Ovary (tissue), 10 donors: ENCODE measurements at places on chromosomes 7 and 10. TPM values are rescaled to one million over a fixed set of nuclear protein-coding genes. Genes with fewer than 3 reads are reported as not detected.

DNA sequence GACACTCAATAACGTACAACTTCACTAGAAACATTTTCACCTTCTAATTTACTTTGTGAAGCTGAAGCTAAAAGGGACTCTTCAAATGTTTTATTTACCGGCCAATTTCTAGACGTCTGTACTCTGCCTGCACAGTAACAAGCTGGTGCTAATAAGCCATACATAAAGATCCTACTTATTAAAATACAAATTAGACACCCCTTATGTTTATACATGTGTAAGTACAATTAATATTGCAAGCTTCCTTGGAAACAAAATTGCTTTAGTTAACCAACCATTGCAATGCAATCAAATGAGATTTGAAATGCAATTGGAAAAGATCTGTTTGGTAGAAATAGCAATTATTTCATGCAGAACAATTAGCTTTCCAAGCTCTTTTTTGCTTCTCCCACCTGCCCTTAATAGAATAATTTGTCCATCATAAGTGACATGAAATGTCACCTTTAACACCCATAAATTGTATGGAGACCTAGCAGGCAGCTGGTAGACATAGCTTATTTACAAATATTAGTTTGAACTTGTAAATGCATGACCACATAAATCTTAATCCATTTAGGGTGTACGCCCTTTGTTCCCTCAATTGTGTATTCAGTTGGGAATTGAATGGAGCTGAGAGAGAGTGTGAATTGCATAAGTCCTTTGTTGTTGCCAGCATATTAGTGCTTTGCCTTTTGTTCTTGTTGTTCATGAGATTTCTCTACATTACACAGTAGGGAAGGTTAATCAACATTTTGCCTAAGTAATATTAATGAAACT lies 277.1 kb downstream of the CACNA2D1 start:
- no peak for DNase-seq

DNA sequence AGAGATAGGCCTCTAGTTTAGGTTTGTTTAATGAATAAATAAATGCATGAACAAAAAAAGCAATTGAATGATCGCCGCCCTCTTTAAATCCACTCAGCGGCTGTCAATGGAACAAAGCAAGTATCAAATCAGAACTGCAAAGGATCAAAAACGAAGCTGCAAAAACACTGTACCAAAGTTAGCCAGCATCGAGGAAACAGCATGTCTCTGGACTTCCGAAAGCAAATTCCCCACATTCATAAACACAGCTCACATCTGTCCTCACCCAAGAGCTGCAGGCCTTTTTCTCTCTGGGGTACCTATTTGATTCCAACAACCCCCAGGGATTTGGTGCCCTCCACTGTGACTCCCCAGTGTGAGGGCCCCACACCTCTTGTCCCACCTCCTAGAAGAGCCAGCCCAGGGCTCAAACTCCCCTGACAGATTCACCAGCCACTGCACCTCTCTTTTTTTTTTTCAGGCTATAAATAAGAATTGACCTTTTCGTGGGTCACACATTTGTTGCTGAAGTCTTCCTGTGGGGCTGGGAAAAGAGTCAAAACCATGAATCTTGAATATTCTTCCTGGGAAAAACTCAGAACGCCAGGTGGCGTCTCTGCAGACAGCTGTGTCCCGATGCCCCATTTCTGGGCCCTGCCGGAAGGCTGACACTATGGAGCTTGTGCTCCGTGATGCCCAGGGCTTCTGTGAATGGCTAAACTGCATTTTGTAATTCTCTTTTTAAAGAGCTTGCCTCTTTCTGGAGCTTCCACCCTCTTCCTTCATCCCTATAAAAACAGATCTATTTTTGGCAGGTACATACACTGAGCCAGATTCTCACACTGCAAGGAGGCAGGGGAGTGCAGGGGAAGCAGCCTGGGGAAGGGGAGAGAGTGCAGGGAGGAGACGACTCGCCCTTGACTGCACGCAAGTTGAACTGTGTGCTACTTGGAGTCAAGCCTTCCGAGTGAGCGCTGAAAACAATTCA lies 51.7 kb downstream of the HSPA12A start:
- peak; percentile 67 for DNase-seq

DNA sequence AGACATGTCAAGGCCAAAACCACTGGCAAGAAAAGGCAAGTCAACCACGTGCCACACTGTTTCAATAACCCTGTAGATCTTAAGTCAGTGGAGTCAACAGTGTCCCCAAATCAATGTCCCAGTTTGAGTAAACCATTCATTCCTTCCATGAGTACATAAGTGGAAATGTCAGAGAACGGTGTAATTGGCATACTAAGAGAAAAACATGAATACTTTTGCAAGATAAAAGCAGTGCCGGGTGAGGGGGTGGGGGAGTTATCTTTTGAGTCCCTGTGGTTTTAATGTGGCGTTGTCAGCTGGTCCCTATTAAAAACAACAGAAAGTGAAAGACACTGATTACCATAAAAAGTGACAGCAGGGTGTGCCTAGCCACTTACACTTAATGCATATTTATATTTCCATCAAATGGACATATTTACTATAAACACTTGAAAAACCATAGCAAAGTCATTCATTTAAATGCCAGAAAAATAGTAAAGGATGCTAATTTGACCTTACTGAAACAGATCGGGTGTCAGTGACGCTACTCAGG lies 37.8 kb downstream of the RSU1 start:
- DNase-seq: no peak

DNA sequence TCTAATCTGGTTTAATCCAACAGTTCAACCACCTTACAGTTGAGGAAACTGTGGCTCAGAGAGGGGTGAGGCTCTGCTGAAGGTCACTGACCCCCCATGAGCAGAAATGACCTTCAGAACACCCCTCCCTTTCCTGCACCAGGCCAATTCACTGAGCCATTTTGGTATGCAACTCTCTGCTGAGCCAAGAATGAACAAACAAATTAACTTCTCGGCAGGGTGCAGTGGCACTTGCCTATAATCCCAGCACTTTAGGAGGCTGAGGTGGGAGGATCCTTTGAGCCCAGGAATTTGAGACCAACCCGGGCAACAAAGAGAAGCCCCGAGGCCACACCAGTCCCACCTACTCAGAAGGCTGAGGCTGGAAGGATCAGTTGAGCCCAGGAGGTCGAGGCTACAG lies 29.8 kb downstream of the PDGFA start:
- no peak for DNase-seq

SPDYE16 gene
- polyA plus RNA-seq: 0.15 TPM

- no peak for DNase-seq
Observed at GRCh38 chr10:84342584-84342983, 14.2 kb downstream of the CCSER2 start.

GRCh38 chr10:85597006-85597405 lies 769.6 kb downstream of the GRID1 start:
- no peak for DNase-seq

- no peak for DNase-seq
Observed at GRCh38 chr10:130560573-130560972, 424.4 kb downstream of the GLRX3 start.

DNA sequence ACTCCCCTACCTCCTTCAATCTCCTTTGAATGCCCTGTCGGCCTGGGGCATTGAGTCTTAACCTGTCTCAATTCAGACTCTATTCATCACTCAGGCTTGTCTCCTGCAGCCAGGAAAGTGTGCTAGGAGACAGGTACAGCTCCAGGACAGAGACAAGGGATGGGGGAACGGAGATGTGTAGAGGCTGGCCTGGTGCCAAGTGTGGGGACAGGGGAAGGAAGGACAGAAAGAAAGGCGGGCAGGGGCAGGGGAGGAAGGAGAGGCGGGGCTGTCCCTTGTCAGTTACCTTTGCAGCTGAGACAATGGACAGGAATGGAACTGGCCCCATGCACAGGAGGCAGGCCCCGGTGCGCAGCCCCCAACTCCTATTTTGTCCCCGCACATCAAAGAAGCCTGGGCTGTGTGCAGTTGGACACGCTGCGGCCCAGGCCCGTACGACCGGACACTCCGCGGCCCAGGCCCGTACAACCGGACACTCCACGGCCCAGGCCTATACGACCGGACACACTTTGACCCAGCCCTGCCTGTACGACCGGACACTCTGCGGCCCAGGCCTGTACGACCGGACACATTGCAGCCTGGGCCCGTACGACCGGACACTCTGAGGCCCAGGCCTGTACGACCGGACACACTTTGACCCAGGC lies 36.9 kb downstream of the CHST15 start:
- DNase-seq: no peak

DNA sequence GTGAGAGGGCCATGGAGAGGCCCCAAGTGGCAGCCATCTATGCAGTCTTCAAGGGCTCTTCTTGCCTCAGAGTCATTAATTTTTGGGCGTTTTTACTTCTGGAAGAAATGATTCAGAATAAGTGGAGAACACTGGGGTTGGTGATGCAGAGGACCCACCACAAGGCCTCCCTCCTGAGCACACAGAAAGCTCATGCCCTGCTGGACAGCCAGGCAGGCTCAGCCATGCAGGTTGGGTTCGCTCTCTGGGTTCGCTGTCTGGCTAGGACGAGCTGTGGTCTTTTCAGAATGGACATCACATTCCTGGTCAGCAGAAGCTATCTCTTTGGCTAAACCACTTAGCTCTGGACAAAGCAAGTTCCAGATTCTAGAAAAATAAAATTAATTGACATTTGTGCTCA lies 480.8 kb downstream of the RPS24 start:
- DNase-seq: no peak

DNA sequence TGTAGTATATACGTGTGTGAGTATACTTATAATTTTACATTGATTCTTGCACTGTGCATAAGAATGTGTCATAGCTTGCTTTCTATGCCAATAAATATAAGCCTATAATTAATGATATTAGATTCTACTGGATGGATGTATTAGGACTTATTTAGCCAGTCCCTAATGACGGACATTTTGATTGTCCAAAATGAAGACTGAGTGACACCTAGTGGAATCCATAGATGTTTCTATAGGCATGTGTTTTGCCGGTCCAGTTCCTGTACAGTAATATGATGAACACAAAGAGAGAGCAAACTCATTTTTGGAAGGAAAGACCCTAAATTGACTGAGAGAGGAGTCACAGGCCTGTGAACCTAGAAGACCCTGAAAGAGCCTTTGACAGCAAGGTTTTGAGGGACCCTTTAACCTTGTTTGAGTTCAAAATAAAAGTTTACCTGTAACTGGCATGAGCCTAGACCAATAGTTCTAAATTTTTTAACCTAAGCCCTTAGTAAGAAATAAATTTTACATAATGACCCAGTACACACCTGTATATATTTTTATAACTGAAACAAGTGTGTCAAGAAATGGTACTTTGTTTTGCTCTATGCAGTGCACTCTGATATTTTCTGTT lies 42.4 kb upstream of the AGBL3 start:
- DNase-seq: no peak

AQP1 gene
- 151 TPM for polyA plus RNA-seq

- DNase-seq: no peak
Observed at GRCh38 chr7:56040730-56041129, 10.5 kb downstream of the PSPH start.

- no peak for DNase-seq
Observed at GRCh38 chr7:46969303-46970130, 612.4 kb downstream of the TNS3 start.

HSPA12A gene
- polyA plus RNA-seq: 16.0 TPM

GRCh38 chr7:17101207-17101696 lies 197.2 kb upstream of the AHR start:
- no peak for DNase-seq

- DNase-seq: no peak
Observed at GRCh38 chr10:91593834-91594233, 39.0 kb downstream of the PPP1R3C start.

DNA sequence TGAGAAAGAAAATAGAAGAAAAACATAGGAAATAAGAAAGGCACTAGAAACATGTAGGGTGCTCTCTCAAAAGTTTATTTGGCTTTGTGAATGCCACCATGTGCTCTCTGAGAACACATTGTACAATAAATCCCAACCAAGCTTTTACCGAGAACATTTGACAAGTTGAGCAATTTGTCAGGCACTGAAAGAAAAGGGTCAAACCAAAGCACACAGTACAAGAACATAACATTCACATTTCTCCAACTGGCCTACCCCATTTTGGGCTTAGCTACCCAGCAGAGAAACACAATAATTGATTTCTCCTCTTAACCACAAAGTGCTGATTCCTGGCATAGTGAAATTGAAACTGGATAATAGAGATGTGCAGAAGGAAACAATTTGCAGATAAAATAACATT lies 69.2 kb upstream of the SLC39A12 start:
- no peak for DNase-seq

GRCh38 chr10:66983475-66983818 lies 57.6 kb downstream of the LRRTM3 start:
- no peak for DNase-seq

GRCh38 chr10:28800144-28800543 lies 122.8 kb downstream of the BAMBI start:
- DNase-seq: no peak

DNA sequence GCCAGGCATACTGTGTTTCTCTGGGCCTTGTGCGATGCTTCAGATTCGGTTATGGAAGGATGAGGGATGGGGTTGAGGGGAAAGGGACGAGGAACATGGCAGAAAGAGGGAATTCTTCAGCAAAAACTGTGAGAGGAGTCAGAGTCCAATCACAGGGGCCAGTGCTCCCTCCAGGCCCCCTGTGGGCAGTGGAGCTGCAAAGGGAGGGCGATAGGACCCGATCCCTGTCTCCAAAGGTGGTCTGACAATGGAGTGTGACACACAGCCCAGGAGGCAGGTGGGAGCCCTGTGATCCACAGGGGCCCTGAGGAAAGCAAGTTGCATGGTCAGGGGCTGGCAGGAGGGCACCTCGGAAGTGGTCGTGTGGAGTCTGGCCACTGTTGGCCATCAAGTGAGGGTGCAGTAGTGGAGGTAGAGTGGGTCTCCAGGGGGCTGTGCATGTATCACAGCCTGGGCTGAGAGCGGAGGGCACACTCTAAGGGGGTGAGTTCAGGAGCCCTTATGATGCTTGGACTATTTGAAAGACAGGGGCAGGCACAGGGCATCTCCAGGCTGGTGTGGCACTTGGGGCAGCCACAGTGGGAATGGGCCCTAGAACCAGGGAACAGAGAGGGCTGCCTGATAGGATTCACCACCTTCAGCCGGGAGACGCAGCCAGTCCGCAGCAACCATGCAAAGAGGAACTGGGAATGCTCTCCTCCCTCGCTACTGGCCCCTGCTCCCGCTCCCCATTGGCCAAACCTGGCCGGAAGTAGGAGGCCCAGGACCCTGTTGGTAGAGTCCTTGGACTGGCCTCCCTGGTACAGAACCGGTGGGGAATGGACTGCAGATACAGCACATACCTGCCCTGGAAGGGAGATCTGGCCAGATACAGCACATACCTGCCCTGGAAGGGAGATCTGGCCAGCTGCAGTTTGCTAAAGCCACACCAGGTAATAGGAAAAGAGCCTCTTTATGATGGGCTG lies 115.9 kb downstream of the ADCY1 start:
- DNase-seq: no peak

NKX2-3 gene
- polyA plus RNA-seq: 0.12 TPM
